Head of caudate nucleus (tissue), 42 donors: ENCODE measurements at places on chromosomes 16 and 17.

GRCh38 chr16:87199901-87200300, 117.3 kb downstream of the C16orf95 start:
- no peak for DNase-seq

- no peak for DNase-seq
Measured at GRCh38 chr16:17251496-17251895, 219.3 kb downstream of the XYLT1 start.

GRCh38 chr16:86930001-86930400, 351.7 kb downstream of the FOXL1 start:
- no peak for DNase-seq

DNA sequence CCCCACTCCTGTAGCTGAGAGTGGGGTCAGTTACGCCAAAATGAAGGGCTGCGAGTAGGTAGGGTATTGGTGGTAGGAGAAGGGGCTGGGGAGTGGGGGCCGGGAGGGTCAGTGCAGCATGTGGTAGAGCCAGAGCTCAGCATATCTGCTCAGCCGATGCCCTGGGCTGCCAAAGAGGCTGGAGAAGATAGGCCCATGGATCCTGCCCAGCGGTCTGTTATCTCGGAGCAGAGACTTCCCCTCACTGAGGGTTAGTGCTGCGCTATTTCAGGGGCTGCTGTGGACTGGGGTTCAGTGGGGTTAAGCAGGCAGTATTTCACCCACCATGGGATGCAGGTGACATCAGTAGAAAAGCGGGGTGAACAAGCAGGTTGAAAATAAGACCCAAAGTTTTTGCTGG, 19.7 kb downstream of the RHBDL3 start:
- DNase-seq, result no peak

DNA sequence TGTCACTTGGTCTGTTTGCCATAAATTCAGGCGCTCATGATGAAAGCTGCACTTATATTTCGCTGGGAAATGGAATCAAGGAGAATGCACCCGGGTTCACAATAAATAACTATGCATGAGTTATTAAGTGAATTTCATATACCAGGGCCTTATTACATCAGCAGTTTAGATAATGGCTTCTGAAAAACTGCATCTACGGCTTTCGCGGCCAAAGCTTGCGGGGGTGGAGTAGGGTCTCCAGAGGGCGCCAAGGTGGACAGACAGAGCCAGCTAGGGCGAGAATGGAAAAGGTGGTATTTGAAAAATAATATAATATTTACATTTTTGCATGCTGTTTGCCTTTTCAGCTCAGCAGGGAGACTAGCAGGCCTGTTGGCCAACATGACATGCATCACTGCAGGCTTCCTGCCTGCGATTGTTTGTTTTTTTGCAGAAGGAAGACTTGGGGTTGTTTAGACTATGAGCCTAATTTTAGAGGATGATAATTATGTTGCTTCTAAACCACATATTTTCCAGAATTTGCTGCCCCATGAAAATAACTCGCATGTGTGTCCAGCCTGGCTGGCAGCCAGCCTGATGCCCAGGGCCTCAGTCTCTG, 173.8 kb upstream of the IRX3 start:
- DNase-seq, result no peak

DNA sequence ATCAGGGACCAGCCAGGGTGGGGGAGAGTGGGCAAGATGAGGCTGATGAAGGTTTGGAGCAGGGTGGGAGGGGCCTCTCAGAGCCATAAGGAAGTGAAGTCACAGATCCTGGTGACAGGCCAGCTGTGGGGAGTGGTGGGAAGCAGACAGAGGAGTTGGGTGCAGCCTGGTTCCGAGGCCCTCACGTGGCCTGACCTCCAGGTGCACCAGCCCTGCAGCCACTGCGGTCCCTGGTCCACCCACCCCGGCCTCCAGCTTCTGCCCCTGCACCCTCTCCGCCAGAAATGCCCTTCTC, 3.9 kb upstream of the ZFPM1 start:
- DNase-seq, result no peak
